Mesenchymal stem cell (in vitro differentiated cells and primary cell): ENCODE measurements at places on chromosomes 7 and 10.

- no peak for DNase-seq
Measured at GRCh38 chr7:147524726-147525250, 1065.8 kb upstream of the C7orf33 start.

DNA sequence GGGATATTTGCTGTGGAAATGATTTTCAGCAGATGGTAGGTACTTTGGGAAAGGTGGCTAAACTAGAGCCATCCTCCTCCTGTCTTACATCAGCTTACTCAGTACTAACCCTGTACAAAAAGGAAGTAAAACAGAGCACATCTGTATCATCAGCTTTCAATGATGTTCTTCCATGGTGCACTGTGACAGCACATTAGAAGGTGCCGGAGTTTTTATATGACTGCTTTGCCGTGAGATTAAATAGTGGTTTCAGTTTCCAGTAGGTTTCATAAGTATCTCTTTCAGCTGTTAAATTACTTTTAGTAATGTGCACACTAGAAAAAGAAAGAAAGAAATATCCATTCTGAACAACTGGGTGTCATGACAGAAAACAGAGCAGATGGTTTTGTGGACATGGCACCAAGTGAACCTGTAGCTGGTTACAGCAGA lies 86.5 kb downstream of the ARID5B start:
- DNase-seq = peak; percentile 28

- no peak for DNase-seq
Measured at GRCh38 chr7:69681181-69681580, 82.9 kb downstream of the AUTS2 start.

DNA sequence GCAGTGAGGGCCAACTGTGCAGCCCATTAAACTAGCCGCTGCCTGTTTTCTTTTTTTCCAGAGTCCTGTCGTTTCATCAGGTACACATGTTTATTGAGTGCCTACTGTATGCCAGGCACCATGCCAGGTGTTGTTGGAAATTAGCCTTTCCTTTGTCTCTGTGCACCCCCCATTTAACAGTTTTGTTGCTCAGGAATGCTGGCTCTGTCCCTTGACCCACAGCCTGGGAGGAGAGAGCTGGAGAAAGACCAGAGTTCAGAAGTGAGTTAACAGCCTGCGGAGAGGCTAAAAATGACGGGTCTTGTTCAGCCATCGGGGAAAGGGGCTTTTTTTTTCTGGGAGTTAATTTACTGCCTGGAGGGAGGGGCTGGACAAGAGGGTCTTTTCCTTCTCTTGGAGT lies 1.3 kb downstream of the LRMDA start:
- DNase-seq = no peak

- DNase-seq = no peak
Measured at GRCh38 chr10:31319602-31320549, 860 bp downstream of the ZEB1 start.

DNA sequence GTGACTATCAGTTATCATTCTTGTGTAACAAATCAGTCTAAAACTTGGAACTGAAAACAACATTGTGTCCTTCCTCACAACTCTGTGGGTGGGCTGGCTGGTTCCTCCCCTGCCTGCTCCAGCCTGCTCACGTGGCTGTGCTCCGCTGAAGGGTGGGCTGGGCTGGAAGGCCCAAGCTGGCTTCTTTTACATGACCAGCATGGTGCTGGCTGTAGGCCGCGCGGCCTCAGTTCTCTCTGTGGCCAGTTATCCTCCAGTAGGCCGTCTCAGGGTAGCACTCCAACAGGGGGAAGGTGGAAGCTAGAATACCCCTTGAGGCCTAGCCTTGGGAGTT lies 11.3 kb downstream of the ADAMTS14 start:
- no peak for DNase-seq

- peak; percentile 41 for DNase-seq
Measured at GRCh38 chr7:70325509-70326101, 727.3 kb downstream of the AUTS2 start.

DNA sequence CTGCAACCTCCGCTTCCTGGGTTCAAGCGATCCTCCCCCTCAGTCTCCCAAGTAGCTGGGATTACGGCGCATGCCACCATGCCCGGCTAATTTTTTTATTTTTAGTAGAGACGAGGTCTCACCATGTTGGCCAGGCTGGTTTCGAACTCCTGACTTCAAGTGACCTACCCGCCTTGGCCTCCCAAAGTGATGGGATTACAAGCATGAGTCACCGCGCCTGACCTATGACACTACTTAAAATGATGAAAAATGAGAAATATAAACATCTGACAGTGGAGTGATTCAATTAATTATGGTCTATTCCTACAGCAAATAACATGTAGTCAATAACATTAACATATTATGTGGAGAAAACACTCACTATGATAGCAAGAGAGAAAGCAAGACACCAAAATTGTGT lies 2.2 kb downstream of the BRAT1 start:
- no peak for DNase-seq

GRCh38 chr7:79406371-79406770 lies 47.1 kb downstream of the MAGI2 start:
- no peak for DNase-seq

- no peak for DNase-seq
Measured at GRCh38 chr10:12314836-12315235, 34.5 kb upstream of the CAMK1D start.

GRCh38 chr7:2010101-2010500 lies 222.6 kb downstream of the MAD1L1 start:
- DNase-seq = no peak

DNA sequence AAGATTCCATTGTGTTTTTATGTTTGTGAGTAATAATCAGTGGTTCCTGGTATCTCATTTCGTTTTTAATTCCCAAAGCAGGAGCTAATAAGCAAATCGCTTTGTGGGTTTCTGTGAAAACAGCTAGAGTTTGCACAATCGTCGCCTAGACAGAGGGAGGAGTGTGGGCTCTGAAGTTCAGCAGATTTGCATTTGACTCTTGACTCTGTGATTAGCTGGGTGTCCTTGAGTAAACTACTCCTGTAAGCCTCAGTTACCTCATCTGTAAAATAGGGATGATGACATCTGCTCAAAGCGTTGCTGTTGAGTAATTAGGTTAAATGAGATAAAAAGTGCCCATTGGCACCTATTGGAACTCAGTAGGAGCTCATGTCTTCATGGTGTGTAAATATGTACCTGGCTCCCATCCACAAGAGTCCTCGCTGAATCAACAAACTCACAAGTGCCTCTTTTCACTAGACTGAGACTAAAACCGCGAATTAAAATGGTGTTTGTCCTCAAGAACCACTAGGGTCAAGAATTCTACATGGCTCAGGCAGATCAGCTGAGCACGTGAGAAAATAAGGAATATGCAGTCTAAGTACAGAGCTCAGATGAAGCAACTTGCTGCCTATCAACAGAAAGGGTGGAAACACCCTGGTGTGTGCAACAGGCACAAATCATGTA lies 385.8 kb upstream of the C7orf33 start:
- no peak for DNase-seq

DNA sequence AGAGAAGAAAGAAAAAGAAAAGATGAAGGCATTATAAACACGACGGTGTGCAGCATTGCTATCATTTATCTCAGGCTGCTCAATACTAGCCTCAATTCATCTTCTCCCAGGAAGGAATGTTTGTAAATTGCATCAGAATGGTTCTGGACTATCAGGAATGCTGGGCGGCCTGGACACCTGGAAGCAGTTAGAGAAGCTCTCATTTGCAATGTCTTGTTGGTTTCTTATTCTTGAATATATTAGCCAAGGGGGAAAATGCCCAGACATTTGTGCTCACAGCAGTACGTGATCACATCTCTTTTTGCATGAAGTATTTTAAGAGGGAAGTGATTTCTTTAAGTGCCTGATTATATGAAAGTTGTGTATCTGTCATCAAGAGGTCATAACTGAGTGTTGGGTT lies 85.6 kb upstream of the IMMP2L start:
- DNase-seq = no peak

DNA sequence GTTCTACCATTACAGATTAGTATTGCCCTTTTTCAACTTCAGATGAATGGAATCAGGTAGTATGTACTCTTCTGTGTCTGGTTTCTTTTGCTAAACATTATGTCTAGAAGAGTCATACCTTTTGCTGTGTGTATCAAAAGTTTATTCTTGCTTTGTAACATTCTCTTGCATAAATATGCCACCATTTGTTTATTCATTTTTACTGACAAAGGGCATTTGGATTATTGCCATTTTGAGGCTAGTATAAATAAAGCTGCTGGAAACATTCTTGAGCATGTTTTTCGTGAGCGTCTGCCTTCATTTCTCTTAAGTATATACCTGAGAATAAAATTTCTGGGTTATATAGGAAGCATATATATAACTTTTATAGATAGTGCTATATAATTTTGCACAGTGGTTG lies 121.7 kb upstream of the CSTF2T start:
- peak; percentile 1 for DNase-seq

GRCh38 chr10:102963756-102964025 lies 45.6 kb downstream of the CNNM2 start:
- DNase-seq = no peak

DNA sequence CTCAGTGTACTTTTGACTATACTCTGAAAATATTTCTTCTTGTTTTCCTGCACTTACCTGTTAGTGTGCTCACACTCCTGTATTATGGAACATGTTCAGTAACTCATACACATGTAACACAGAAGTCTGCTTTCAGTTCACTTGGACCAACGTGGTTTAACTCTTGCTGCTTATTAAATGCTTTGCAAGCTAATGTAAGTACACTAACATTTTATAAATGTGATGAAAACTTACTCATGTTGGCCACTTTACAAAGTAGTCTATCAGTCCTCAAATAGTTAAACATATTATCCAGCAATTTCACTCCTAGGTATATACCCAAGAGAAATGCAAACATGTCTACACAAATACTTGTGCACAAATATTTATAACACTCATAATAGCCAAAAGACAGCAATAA lies 98.4 kb downstream of the UBE2H start:
- DNase-seq = no peak

- DNase-seq = peak; percentile 99
Measured at GRCh38 chr7:1536743-1537534, 6.4 kb downstream of the MAFK start.

GRCh38 chr7:134605978-134606923 lies 40.4 kb upstream of the BPGM start:
- DNase-seq = peak; percentile 62

DNA sequence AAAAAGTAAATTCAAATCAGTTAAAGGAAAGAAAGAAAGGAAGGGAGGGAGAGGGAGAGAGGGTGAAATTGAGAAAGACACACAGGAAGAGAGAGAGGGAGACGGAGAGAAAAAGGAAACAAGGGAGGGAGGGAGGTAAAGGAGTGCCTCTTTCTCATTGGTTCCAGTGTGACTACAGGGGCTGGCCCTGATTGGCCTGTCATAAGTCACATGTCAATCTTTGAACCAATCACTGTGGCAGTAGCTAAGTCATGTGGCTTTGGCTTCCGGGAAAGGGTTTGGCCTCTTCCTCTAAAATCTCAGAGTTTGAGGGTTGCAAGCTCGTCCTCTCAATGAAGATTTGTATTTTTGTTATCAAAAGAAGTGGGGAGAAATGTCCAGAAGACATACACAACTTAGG lies 150.2 kb downstream of the RAB11FIP2 start:
- DNase-seq = no peak

- DNase-seq = no peak
Measured at GRCh38 chr10:21157664-21158063, 260.6 kb upstream of the NEBL start.

DNA sequence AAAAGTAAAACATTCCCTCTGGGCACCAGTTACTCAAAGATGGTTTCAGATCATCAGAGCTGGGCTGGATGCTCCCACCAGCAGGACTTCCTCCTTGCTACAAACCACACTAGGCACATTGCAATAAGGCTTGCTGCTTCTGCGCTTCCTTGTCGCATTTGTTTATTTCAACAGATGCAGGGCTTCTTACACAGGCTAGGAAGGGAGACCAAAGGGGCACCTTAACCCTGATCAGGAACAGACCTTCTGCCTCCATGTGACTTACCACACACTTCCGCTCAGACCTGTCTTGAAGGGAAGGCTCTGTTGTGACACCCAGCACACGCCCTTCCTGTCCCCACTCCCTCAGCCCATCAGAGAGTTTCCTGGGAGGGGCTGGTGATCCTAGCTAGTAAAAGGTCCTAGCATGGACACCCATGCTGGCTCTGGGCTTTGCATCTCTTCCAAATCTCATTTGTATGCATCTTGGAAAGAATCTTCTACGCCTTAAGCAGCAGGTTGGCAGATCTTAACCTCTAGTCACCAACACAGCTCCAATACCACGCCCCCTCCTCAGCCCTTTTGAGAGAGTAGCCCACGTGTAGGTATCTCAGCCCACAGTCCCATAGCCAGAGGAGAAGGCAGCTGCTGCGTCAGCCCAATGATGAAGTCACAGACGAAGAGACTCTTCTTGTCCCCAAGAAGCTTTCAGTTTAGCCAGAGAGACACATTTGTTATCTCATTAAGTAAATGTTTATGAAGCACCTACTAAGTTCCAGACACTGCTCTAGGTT lies 47.1 kb upstream of the SVIL start:
- no peak for DNase-seq

- DNase-seq = no peak
Measured at GRCh38 chr10:87753995-87754866, 63.8 kb downstream of the ATAD1 start.

- peak; percentile 46 for DNase-seq
Measured at GRCh38 chr10:36492590-36493515, 632.5 kb upstream of the ANKRD30A start.

- no peak for DNase-seq
Measured at GRCh38 chr7:151432658-151433521, 7.1 kb downstream of the CRYGN start.

GRCh38 chr10:77297393-77297739 lies 340.2 kb downstream of the KCNMA1 start:
- DNase-seq = peak; percentile 72

- no peak for DNase-seq
Measured at GRCh38 chr7:100155553-100156317, 2.8 kb downstream of the TRAPPC14 start.

DNA sequence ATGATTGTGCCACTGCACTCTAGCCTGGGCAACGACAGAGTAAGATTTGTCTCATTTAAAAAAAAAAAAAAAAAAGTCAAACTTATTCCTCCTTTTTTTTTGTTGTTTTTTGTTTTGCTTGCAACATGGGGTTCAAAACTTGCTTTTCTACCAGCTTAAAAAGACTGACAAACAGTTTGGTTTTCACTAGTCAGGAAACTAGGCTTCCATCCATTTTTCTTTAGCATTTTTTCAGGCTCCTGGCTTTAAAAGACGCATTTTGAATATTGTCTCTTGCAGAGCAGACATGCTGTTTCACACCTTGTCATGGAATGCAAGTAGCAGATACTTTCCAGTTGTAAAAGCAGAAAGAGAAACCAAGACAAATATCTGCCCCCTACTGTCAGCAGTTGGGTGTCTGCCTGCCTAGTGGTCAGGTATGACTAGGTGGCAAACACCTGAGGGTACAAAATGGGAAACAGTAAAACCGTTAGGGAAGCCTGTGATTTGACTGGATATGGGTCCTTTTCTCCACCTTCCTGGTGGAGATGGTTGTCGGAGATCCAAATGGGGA lies 139.9 kb downstream of the CCDC71L start:
- DNase-seq = no peak
